ENCODE measurements at places on chromosomes 4 and X.

- DNase-seq, result no peak
Observed at GRCh38 chr4:20490734-20491133, 209.5 kb upstream of the PACRGL start.

DNA sequence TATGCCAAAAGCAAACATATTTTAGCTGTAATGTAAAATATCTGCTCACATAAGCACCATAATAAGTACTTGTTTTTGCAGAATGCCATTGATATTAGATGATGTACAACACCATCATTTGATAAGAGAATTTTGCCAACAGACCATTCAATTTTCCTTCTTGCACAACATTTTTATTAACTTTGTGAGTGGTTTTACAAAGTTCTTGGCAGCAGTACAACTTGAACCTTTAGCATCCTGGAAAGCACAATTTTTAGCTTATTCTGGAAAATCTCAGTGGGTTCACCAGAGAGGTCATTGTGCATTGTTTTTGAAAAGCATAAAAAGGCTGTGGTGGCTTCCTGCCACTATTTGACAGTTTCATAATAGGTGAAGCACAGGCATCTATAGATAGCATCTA, 26.4 kb upstream of the REPS2 start:
- DNase-seq, result no peak

DNA sequence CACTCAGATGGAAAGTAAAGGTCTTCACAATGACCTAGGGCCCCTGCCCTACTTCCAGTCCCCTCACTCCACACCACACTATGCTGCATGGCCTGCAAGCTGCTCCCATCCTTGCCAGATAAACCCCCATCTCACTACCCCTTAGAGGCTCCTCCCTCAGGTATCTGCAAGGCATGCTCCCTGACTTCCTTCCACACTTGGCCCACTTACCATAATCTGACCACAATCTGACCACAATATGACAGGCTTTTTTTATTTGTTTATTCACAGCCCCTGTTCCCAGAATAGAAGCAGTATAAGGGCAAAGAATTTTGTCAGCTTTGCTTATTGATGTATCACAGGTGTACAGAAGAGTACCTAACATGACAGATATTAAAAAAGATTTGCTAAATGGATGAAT, 124.7 kb downstream of the CAMK2D start:
- no peak for DNase-seq

GRCh38 chrX:56572975-56573374, 9.5 kb downstream of the UBQLN2 start:
- DNase-seq, result no peak

DNA sequence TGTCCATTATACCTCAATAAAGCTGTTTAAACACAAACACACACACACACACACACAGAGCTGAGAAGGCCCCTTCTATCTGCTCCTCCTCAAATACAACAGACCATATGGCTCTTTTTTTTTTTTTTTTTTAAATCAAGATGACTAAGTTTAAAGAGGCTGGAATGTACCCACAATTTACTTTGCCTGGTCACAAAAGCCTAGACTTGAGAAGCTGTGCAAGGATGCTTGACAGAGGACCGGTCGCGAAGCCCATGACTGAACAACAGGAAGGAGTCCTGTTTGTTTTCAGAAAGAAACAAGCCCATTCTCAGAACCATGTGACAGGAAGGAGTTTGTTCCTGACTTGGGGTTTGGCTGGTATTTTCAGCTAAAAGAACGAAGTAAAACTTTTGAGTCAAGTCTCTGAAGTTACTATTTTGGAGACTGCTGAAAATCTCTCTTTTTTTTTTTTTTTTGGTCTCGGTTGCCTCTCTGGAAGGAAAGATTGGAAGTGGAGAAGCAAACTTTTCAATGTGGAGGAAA, 650.9 kb upstream of the TENM3 start:
- DNase-seq, result no peak

GRCh38 chr4:183035726-183036415, 63.2 kb upstream of the WWC2 start:
- DNase-seq, result no peak

GRCh38 chr4:10982305-10982704, 297.7 kb upstream of the CLNK start:
- DNase-seq, result no peak

GRCh38 chrX:25070038-25070437, 54.3 kb upstream of the ARX start:
- no peak for DNase-seq

GRCh38 chr4:84319124-84319523, 180.0 kb downstream of the NKX6-1 start:
- no peak for DNase-seq

GRCh38 chr4:8254076-8254475, 15.5 kb upstream of the HTRA3 start:
- no peak for DNase-seq

DNA sequence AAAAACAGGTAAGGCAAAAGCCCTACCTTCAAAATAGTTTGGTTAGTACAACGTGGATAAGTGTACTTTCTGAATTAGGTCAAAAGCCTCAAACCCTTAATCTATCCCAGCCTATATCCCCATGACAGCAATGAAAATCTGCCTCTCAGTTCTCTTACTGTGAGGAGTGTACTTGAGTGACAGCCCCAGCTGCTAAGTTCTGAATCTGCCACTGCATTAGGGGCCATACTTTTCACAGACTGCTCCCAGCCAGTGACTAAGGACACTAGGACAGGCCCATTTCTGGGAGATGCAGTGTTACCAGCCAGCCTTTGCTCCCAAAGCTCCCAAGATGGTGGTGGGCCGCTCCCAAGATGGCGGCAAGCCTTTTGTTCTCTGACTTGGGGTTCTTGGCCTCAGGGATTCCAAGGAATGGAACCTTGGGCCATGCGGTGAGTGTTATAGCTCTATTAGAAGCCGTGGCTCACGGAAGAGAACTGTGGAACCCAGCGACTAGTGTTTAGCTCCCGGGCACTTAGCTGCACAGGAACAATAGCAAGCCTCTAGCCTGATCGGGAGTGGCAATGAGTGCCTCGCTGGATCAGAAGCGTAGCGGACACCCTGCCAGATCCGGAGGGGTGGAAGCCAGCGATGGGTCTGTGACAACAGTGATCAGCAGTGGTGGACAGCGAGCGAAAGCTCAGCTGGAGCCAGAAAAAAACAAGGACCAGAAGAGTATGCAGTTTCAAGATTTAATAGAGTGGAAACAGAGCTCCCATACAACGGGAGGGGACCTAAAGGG, 175.6 kb upstream of the NRK start:
- no peak for DNase-seq

- DNase-seq, result no peak
Observed at GRCh38 chr4:169510617-169511016, 101.8 kb downstream of the NEK1 start.

GRCh38 chr4:23171976-23172375, 479.2 kb downstream of the GBA3 start:
- DNase-seq, result no peak

GRCh38 chr4:15677507-15677988, 4.1 kb upstream of the FAM200B start:
- DNase-seq, result no peak

GRCh38 chr4:21366312-21366711, 582.3 kb downstream of the KCNIP4 start:
- no peak for DNase-seq

DNA sequence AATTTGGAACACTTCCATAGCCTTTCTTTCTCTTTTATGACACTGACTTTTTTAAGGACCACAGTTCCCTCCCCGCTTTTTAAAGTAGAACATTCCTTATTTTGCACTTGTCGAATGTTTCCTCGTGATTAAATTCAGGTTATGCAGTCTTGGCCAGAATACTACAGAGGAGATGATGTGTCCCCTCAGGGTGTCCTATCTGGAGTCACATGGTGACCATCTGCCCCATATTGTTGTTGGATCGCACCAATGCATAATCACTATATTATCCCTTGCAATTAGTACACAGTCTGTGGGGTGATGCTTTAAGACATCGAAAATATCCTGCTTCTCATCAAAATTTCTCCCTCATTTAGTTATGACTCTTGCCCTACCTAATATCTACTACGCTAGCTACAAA, 27.4 kb downstream of the WDFY3 start:
- DNase-seq, result no peak

GRCh38 chr4:130393642-130394041, 1297.7 kb downstream of the C4orf33 start:
- DNase-seq, result no peak

- no peak for DNase-seq
Observed at GRCh38 chrX:107355533-107355932, 93.9 kb upstream of the FRMPD3 start.

DNA sequence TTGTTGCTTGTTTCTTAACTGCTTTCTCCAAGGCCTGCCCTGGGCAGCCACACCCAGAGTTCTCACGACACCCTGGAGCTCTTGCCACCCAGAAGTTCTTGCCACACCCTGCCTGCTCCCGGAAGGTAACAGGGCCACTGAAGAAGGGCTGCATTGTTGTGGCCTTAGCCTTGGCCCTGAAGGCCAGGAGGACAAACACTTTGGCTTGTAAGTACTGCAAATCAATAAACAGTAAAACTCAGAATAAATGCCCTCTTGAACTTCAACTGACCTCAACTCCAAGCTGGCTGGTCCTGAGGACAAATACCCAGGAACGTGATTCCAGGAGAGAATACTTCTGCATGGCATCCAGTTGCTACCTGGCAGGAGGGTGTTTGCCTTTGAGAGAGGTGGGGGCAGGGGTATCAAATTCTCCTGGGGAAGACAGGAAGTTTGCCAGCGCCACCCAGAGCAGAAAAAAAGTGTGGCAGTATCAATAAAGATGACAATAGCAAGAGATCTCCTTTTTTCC, 54.1 kb downstream of the TLR10 start:
- DNase-seq, result no peak
